LHCN-M2 (cell line): ENCODE measurements at places on chromosomes 7 and 10.

DNA sequence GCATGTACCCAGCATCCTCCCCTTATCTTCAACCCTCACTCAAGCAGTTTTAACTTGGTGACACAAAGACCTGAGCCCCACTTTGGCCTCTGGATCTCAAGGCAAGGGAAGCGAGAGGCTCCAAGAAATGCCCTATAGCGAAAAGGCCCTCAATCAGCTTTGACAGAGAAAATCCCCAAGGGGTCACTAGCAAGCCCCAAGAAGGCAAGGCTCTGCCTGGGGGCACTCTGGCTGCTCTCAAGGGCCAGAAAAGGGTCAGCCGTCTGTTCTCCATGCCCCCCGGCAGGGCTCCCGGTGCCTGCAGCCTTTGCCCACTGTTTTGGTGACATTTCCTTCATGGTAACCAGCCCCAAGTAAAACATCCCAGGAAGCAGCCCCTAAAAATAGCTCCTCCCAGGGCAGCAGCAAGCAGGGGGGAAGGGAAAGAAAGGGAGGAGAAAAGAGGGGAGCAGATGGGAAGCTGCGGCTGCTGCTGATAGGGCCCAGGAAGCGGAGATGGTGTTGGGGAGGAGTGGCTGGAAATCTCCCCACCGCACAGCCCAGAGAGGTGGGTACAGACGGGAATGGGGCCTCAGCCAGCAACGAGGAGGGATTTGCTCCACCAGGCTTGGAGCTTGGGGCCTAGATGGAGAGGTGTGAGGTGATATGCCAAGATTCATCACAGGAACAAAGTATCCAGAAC, 7.1 kb downstream of the CAMK2G start:
- DNase-seq: no peak

DNA sequence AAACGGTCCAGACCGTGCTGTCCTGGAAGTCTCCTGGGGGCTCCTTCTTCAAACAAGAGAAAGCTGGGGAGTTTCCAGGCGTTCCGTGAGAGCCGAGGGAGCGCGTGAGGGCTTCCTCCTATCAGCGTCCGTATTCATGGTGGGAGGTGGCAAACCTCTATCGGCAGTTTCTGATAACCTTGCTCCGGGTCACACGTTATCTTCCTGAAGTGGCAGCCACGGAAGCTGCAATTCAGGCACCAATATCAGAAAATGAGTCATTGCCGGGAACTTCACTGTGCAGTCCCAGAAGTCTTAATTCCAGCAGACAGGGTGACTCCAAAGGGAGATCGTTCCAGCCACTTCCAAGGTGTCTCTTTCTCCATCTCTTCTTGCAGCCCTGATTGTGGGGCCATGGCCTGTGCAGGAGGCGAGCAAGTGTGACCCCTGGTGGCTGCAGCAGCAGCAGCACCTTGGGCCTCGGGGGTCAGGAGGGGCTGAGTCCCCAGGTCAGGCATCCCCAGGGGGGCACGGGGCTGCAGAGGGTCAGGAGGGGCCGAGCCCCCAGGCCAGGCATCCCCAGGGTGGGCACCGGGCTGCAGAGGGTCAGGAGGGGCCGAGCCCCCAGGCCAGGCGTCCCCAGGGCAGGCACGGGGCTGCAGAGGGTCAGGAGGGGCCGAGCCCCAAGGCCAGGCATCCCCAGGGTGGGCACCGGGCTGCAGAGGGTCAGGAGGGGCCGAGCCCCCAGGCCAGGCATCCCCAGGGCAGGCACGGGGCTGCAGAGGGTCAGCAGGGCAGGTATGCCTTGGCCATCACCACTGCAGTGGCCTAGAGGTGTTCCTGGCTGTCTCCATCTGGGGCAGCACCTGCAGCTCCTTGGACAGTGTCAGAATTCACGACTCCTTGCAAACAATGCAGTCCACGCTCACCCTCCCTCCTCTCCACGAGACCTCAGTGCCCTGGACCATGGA, 538.7 kb downstream of the DNAJB6 start:
- DNase-seq: no peak

GRCh38 chr10:50991456-50992355, 82.6 kb upstream of the PRKG1 start:
- DNase-seq: peak; percentile 31

GRCh38 chr10:125565046-125565445, 117.9 kb downstream of the TEX36 start:
- DNase-seq: no peak

GRCh38 chr7:73716318-73716890, 3.1 kb downstream of the STX1A start:
- DNase-seq: no peak

DNA sequence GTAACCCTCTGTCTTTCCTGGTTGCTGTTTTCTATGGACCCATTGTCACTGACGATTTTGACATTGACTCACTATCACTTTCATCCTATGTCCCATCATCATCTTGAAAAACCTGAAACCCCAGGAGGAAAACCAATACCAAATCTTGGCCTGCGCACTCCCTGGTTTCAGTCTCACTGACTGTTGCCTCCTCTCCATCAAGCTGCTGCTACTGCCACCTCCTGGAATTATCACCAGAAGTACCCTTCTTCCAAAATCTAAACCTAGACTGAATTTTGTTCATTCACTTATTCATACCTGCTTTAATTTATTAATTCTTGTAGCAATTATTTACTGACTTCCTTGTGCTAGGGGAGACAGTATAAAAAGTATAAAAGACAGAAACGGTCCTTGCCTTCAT, 44.5 kb upstream of the ACBD5 start:
- DNase-seq: no peak

DNA sequence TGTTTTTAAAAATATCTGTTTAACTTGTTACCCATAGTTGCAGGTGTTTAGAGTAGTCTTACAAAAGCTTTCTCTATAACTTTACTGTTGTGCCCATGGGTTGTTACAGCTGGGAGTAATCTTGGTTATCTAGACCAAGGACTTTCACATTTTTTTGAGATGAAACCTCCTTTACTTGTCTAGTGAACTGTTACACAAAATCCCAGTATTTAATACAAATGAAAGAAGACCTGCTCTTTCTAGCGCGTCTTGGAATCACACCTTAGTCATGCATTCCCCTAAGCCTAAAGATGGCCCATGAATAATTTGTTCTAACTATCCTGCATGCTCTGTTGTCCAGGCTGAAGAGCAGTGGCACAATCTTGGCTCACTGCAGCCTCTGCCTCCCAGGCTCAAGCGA, 38.0 kb downstream of the CSGALNACT2 start:
- DNase-seq: no peak

GRCh38 chr10:29715296-29715695, 80.5 kb upstream of the SVIL start:
- no peak for DNase-seq

DNA sequence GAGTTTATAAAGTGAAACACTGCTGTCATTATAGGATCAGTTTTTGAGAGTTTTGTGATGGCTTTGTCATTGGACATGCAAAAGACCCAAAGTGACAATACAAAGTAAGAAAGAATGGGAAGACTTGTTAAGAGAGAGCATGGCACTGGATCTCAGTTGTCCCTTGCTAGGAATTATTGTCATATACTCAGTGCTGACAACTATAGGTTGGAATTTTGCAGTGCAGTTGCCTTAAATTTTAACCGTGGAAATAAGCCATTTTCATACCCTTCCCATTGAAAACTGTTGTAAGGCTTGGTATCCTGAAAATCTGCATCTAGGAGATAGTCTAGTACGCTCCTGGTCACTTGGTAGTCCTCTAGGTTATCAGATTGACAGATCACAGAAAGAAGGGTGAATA, 1156.7 kb downstream of the GATA3 start:
- DNase-seq: peak; percentile 9

GRCh38 chr7:149633976-149634945, 136.7 kb upstream of the ZNF746 start:
- DNase-seq: no peak

GRCh38 chr10:36515319-36515718, 610.1 kb upstream of the ANKRD30A start:
- DNase-seq: peak; percentile 52

- DNase-seq: no peak
Observed at GRCh38 chr10:1297566-1298301, 241.5 kb downstream of the WDR37 start.

GRCh38 chr7:10977113-10977512, 3.4 kb downstream of the PHF14 start:
- DNase-seq: peak; percentile 32

GRCh38 chr10:71451754-71452153, 55.0 kb downstream of the CDH23 start:
- no peak for DNase-seq

- DNase-seq: no peak
Observed at GRCh38 chr7:45223728-45224630, 66.4 kb downstream of the RAMP3 start.
